Hypothalamus (tissue), 51 donors: ENCODE measurements at places on chromosomes 2 and 18.

DNA sequence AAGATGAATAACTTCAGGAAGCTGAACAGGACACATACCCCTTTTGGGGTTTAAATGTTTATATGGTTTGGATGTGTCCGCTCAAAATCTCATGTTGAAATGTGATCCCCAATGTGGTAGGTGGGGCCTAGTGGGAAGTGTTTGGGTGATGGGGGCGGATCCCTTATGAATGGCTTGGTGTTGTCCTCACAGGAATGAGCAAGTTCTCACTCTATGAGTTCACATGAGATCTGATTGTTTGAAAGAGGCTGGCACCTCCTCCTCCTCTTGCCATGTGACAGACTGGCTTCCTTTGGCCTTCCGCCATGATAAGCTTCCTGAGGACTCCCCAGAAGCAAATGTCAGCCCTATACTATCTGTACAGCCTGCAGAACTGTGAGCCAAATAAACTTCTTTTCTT lies 88.6 kb upstream of the ZNF532 start:
- DNase-seq = no peak

- no peak for DNase-seq
These were observed 62.5 kb upstream of the POMC start for GRCh38 chr2:25230948-25231311.

DNA sequence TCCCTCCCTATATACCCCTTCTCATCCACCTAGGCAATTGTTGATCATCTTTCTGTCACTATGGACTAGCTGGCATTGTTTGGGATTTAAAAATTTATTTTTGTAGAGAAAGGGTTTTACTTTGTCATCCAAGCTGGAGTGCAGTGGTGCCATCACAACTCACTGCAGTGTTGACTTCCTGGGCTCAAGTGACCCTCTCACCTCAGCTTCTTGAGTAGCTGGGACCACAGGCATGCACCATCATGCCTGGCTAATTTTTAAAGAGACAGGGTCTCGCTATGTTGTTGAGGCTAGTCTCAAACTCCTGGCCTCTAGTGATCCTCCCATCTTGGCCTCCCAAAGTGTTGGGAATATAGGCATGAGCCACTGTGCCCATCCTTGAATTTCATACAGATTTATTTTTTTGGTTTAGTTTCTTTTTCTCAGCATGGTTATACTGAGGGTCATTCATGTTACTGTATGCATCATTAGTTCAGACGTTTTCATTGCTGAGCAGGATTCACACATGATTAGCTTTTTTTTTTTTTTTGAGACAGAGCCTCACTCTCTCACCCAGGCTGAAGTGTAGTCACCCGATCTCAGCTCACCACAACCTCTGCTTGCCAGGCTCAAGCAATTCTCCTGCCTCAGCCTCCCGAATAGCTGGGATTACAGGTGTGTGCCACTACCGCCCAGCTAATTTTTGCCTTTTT lies 8.6 kb upstream of the PCARE start:
- DNase-seq = no peak

- DNase-seq = peak; percentile 49
These were observed 20.9 kb downstream of the ITM2C start for GRCh38 chr2:230885463-230886130.

- DNase-seq = no peak
These were observed 1.7 kb downstream of the TP53I3 start for GRCh38 chr2:24082787-24083566.

GRCh38 chr2:75489721-75490120 lies 71.0 kb downstream of the EVA1A start:
- DNase-seq = no peak

- DNase-seq = no peak
These were observed 271.4 kb upstream of the POU3F3 start for GRCh38 chr2:104582471-104582870.

GRCh38 chr2:60885683-60886082 lies 4.3 kb downstream of the REL start:
- no peak for DNase-seq

DNA sequence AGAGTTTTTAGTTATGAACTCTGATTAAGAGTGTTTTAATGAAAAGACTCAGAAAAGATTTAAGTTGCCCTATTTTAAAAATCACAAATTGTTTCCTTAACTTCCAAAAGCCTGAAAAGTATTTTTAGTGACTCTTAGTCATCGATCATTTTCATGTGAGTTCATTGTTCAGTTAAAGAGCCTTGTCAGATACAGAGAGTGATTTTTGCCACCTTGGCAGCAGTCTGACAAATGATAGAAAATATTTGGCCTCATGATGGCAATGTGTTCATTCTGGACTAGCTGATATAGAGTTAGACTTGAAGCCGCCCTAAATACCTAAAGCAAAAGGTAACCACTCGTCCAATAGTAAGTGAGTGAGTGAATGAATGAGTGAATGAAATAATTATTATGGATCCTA lies 225.8 kb downstream of the CPS1 start:
- no peak for DNase-seq

- DNase-seq = no peak
These were observed 284.4 kb upstream of the RGPD4 start for GRCh38 chr2:107542314-107542740.

GRCh38 chr18:42758852-42759251 lies 356.6 kb downstream of the RIT2 start:
- DNase-seq = no peak

- DNase-seq = no peak
These were observed 32.2 kb downstream of the KIF1A start for GRCh38 chr2:240787521-240788472.

GRCh38 chr2:109321570-109321969 lies 192.6 kb downstream of the SH3RF3 start:
- DNase-seq = no peak

- no peak for DNase-seq
These were observed 56.2 kb downstream of the AQP4 start for GRCh38 chr18:26809346-26809745.
